Endothelial cell of umbilical vein (primary cell): ENCODE measurements at places on chromosomes 1 and 21.

- H3K27ac ChIP-seq: no peak overlapping the region
- no peak overlapping the region for H3K4me3 ChIP-seq
- no peaks in the 10 kb centered on the region for H3K36me3 ChIP-seq
- H3K27me3 ChIP-seq: no peaks in the 10 kb centered on the region
- DNase-seq: peak; percentile 63
Observed at GRCh38 chr1:145985502-145986439, 10.6 kb downstream of the TXNIP start.

DNA sequence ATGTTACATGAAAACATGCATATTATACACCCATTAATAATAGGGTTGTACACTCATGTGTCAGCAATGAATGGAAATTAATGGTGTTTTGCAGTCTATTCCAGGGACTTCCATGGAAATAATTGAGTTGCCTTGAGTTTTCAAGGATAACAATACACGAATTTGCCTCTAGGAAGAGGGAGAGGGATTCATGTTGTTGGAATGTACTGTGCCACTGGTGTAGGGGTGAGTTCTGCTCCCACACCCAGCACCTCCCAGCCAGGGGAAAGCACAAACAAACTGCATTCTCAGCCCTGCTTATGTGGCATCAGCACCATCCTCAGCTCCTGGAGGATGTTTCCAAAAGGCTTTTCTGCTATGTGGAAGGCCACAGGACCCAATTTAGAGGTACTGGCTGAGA is 57.8 kb downstream of the BCAR3 start:
- no peaks in the 10 kb centered on the region for H3K36me3 ChIP-seq
- H3K27me3 ChIP-seq: no peaks in the 10 kb centered on the region
- H3K4me1 ChIP-seq: peaks cover 67% of the 10 kb centered on the region
- peak; percentile 89 for DNase-seq
- no peak overlapping the region for H3K4me3 ChIP-seq

GRCh38 chr1:174964261-174964971 is 35.3 kb upstream of the CACYBP start:
- peak; percentile 25 for DNase-seq
- no peak overlapping the region for H3K4me3 ChIP-seq
- peaks cover 26% of the 10 kb centered on the region for H3K4me1 ChIP-seq
- H3K27ac ChIP-seq: no peak overlapping the region
- no peaks in the 10 kb centered on the region for H3K27me3 ChIP-seq

GRCh38 chr1:40868051-40868723 is 6.0 kb upstream of the CITED4 start:
- DNase-seq: peak; percentile 75
- H3K27ac ChIP-seq: peak overlapping the region; percentile 32
- H3K27me3 ChIP-seq: no peaks in the 10 kb centered on the region
- no peak overlapping the region for H3K4me3 ChIP-seq
- no peaks in the 10 kb centered on the region for H3K36me3 ChIP-seq
- peaks cover 12% of the 10 kb centered on the region for H3K4me1 ChIP-seq

- no peak overlapping the region for H3K27ac ChIP-seq
- DNase-seq: no peak
- no peaks in the 10 kb centered on the region for H3K36me3 ChIP-seq
- peaks cover 15% of the 10 kb centered on the region for H3K27me3 ChIP-seq
- H3K4me1 ChIP-seq: peaks cover 4% of the 10 kb centered on the region
- no peak overlapping the region for H3K4me3 ChIP-seq
Observed at GRCh38 chr1:176211396-176212165, 4.5 kb upstream of the COP1 start.
